ENCODE measurements at places on chromosomes 7 and 10.

GRCh38 chr10:1782841-1783240 is 45.5 kb upstream of the ADARB2 start:
- DNase-seq, result no peak

GRCh38 chr7:48025624-48026023 is 3.3 kb downstream of the SUN3 start:
- no peak for DNase-seq

DNA sequence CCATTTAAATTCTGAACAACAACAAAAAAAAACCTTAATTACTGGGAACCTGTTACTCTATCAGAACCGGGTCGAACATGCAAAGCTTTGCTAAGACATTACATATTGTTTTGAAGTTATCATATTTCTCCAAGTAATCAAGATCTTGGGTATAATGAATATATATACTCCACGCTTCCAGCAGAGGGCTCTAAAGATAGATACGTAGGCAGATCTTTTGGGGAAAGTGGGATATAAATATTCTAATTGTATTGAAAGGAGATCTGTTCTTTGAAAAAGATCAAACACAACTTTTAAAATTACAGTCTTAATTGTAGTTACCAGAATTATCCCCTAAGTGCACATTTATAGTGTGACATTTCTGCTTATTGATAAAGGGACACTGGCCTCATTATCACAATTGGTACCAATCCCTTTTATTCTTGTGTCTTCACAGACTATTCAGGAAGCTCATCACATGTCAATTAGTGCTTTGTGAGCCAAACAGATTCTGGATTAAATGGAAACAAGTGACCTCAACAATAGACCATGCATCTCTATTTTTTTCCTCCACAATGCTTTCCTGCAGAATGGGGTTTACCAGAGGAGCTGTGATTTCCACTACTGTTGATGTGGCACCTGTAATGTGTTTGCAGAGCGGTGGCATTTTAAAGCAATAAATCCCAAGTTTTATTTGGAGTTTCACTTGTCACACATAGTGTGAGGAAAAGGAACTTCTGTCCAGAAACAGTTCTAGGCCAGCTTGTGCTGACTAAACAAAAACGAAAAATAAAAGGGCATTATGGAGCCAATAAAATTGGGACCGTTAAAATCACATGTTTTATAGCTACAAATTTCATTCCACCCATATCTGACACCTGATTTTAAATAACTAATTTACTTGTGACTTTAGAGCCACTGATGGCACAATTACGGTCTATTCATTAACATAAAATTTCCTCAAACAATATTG is 122.4 kb downstream of the CTTNBP2 start:
- peak; percentile 90 for DNase-seq

DNA sequence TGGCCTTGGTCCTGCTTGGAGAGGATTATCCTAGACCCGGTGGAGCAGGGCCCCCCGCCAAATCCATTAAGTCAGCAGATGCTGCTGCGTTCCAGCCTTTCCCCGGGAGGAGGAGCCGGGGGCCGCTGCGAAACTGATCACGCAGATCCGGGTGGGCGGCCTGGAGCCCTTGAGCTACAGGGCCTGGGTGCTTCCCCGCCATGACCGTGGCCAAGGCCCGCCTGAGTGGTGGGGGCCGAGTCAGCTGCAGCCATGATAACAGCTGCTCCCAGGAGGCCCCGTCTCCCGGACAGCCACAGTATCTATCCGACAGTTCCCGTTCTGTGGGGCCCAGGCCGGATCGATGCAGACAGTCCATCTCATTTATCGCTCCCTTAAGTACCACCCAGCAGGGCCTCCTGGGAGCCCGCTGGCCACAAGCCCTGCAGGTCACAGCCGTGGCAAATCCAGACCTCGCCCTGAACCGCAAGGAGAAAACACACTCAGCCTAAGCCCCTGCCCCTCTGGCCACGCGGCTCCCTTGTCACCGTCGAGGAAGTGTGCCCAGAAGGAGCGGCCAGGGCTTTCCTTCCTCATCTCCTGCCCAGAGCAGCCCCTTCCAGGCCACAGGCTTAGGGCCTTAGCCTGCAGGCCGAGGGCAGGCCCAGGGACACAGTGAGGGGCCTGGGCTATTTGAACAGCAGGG is 34.4 kb upstream of the SLC29A4 start:
- DNase-seq, result no peak

DNA sequence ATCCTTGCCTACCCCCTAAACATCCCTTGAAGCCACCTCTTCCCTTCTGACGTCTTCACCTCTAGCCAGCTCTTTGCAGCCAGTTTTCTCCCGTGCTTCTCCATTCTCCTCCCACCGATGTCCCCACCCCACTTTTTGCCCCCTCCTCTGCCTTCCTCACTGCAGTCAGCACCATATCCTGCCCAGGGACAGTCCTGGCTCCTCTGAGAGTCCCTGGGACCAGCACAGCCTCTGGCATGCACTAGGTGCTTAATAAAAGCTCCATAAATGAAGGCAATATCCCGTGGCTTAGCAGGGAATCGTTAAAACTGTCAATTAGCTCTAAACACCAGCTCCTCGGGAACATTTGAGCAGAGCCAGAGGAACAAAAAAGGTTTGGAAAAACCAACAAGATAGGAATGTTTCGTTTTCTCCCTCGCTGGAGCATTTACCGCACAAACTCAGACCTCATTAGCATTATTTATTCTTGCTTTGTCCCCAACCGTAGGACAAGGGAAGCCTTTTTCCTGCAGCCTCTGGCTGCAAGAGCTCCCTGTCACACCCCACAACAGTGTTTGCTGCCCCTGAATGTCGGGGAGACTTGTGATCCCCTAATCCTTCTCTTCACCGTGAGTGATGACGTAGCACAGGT is 16.1 kb downstream of the MYL10 start:
- DNase-seq, result no peak

DNA sequence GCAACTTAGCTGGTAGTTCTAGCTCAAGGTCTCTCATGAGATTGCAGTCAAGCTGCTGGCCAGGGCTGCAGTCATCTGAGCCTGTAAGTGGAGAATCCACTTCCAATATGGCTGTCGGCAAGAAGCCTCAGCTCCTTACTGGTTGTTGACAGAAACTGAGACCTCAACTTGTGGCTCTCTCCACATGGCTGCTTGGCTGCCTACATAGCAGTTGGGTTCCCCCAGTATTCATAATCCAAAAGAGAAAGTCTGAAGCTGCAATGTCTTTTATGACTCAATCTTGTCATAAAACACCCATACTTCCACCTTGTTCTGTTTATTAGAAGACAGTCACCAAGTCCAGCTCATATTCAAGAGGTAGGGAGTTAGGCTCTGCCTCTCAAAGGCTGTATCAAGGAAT is 334.9 kb upstream of the KMT2E start:
- no peak for DNase-seq

DNA sequence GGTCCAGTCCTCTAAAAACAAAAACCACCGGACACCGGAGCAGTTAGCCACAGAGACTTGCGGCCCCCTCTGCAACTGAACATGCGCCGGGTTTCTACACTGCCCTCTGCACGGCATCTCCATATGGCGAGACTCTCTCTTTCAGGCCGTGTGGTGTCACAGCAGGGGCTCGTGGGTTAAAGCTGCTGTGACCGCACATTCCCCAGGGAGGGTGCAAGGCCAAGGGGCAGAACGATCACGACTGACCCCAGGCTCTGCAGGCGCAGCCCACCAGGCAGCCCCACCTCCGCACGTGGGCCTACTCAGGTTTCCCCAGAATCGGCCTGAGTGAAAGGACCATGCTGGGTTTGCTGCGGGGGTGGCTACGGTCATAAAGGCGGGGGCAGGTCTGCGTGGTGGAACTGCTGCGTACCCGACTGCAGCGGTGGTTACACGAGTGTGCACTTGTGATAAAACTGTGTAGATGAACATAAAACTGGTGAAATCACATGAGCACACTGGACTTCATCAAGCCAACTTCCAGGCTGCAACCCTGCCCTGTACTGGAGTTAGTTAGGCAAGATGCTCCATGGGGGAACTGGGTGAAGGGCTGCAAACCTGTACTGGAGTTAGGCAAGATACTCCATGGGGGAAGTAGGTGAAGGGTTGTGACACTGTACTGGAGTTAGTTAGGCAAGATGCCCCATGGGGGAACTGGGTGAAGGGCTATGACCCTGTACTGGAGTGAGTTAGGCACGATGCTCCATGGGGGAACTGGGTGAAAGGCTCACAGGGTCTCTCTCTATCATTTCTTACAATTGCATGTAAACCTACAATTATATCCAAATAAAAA is 81.4 kb upstream of the PPP2R2D start:
- no peak for DNase-seq

DNA sequence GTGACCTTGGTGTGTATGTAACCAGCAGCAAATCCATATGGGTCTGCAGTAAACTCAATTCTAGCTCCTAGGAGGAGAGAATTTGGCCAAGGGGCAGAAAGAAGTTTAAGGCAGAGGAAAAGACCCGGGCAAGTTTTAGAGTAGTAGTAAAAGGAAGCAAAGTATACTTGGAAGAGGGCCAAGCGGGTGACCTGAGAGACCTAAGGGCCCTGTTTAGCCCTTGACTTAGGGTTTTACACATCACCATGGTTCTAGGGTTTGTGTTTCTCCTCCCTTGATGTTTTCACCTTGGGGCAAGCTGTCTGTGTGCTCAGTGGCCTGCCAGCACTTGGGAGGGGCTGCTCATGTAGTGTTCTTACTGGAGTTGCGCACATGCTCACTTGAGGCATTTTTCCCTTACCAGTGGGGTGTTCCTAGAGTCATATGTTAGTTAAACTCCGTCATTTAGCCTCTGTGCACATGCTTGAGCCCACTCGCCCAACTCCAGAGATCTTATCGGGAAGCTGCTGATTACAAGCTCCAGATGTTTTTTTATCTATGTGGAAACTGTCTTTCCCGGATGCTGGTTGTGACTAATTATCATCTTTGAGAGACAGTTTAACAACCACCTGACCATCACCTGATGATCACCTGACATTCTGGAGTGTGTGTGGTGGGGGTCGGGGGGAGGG is 137.6 kb upstream of the PRSS1 start:
- DNase-seq, result no peak

- no peak for DNase-seq
Observed at GRCh38 chr7:92413550-92413949, 33.7 kb upstream of the GATAD1 start.

DNA sequence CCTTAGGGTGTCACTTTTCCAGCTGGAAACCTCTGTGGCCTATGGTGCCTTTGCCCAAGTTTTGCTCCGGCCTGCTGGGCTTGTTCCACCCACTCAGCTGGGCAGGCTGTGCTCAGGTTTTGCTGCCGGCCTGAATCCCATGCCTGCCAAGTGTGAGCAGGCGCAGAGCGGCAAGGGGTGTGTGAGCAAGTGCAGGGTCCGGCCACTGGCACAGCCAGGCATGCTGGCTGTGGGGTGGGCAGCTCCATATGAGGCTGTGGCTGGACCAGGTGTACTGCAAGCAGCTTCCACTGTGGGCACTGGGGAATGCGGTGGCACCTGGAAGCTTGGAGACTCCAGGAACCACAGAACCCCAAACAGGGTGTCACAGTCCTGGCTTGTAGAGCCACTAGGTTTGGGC is 92.1 kb downstream of the AUTS2 start:
- no peak for DNase-seq

DNA sequence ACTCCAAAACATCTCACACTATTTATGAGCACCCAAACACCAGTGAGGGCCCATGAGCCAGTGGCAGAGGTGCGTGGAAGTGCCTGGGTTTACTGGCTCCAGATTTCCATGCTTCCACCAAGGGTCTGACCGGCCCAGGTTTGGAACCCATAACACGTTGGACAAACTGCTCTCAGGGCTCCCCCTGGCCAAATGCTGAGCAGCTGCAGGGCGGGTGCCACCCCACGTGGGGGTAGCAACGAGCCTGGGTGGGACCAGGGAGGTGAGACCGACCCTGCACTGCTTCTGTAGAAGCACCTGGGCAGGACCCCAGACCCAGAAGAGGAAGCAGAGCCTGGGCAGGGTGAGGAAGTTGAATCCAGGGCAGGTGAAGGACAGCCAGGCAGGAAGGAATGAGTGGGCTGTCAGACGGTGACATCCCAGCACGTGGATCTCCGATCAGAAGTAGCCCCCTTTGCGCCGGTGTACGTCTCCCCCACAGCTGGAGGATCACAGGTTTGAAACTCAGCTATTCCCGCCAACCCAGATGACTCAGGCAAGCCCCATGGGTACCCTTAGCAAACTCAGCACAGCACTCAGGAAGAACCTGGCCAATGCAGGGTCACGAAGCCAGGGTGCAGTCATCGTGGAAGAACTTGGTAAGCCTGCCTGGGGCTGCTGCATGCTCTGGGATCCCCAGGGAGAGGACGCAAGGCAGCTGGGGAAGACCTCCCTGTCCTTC is 100.4 kb upstream of the DDC start:
- DNase-seq, result no peak

- DNase-seq, result no peak
Observed at GRCh38 chr7:78225534-78225933, 427.0 kb downstream of the PHTF2 start.

DNA sequence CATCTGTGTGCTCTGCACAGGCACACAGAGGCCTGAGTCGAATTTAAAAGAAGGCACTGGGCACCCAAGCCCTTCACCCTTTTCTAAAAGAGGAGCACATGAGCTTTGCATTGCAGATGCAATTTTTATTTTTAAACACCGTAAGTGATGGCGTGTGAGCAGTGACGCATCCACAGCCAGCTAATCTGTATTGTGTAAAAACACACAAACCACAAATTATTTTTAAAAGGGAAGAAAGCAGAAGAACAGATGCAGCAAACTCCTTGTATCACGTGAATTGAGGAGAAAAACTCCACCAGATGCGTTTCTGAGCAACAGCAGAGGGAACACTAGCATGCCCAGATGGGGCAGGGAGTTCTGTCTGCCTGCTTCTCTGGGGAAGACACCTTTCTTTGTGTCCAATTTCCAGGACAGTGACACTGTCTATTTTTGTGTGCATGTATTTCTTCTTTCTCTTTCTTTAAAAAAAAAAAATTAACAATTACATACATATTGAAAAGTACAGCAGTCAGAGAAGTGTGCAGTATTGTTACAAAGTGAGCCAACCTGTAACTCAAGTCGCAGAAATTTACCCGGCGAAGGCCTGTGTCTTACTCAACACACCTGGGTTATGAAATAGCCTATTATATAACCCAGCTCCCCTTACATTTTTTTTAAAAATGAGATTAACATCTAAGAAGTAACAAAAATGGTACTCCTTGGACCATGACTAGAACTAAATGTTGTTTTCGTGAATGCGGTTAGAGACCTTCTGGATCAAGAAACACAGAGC is 39.2 kb downstream of the EEPD1 start:
- DNase-seq, result no peak

- DNase-seq, result no peak
Observed at GRCh38 chr10:114953047-114953446, 15.1 kb downstream of the TRUB1 start.

DNA sequence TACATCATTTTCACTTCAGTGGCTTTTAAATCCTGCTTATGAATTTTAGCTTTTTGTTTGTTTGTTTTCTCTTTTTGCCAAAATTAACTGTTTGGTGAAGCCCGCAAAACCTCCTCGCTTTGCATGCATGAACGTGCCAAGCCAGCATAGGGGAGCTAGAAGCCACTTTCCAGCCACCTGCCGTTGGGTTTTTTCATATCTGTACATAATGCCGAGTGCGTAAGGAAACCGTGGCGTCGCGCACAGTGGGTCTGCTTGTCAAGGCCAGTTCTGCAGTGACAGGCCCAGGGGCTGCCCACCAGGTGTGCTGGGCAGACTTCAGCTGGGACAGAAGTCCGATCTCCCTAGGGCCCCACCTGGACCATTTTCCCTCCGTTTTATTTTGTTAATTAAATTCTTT is 41.1 kb downstream of the WIPI2 start:
- DNase-seq, result no peak
